Type B pancreatic cell (in vitro differentiated cells): ENCODE measurements at places on chromosomes 4 and X.

DNA sequence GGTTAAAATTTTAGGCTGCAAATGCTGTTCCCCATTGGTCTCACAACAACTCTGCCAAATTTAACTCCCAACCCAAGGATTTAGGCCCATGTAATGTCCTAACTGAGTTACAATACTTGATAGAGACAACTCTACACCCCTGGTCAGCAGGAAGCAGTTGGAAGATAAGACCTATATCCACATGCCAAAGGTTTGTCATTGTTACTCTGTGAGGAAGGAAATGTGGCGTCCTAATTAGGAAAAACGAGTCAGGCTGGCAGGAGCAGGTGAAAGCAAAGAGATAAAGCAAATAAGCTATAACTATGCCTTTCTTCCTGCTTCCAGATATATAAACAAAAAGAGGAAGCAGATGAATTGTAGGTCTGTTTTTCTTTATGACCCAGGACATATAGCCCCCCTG lies 69.1 kb downstream of the SPIN4 start:
- DNase-seq = no peak

DNA sequence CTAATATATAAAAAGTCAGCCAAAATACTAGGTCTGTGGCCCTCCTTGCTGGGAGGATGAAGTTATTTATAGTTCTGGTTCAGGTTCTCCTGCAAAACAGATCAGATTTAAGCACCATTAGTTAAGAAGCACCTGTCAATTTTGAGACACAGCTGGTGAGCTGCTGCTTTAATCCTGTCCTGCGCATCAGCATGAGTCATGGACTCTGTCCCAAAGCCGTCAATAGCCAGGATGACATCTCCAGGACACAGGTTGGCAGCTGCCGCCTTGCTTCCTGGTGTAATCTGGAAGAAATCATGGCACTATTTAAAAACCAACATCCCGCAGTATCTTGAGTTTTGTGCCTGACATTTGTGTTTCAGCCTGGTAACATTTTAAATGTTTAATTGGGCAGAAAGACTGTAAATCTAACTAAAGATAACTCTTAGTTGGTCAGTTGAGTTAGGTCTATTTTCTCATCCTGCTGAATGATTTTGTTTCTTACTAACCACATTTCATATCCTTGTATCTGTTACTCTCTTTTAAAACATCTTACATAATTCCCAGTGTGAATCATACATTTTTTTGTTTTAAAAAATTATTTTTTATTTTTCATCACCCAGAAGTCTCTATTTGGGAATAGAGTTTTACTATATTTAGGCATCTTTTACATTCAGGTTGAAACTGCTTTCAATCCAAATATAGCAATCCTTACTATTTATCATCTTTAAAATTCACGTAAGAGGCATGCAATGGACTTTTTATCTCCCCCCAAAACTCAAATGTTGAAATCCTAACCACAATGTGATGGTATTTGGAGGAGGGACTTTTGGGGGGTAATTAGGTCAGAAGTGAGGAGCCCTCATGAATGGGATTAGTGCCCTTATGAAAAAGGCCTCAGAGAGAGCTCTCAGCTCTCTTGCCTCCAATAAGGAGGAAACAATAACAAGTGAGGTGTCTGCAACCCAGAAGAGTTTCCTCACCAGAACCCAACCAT lies 10.1 kb downstream of the PDLIM3 start:
- no peak for DNase-seq

GRCh38 chr4:148292686-148293085 lies 149.5 kb downstream of the NR3C2 start:
- no peak for DNase-seq

- no peak for DNase-seq
These were observed 2089.6 kb upstream of the TENM3 start for GRCh38 chr4:180153587-180153986.

DNA sequence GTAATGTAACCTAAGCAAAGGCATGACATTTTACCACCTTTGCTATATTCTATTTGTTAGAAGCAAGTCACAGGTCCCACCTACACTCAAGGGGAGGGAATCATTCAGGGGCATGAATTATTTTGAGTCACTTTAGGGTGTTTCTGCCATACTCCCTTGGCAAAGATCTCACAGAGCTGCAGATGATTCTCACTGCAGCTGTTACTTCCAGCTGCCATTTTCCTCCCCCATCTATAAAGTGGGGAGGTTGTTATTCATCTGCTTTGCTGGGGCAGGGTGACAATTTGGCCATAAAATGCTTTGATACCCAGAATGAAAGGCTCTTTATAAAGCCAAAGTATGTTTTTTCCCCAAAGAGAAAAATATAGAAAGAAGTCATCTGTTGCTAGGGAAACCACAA lies 136.5 kb upstream of the SMIM31 start:
- DNase-seq = no peak

- no peak for DNase-seq
These were observed 222.6 kb downstream of the ENOX2 start for GRCh38 chrX:130680164-130681035.
